ENCODE measurements at places on chromosomes 3 and 15. TPM values are rescaled to one million over a fixed set of nuclear protein-coding genes. Genes with fewer than 3 reads are reported as not detected.

DNA sequence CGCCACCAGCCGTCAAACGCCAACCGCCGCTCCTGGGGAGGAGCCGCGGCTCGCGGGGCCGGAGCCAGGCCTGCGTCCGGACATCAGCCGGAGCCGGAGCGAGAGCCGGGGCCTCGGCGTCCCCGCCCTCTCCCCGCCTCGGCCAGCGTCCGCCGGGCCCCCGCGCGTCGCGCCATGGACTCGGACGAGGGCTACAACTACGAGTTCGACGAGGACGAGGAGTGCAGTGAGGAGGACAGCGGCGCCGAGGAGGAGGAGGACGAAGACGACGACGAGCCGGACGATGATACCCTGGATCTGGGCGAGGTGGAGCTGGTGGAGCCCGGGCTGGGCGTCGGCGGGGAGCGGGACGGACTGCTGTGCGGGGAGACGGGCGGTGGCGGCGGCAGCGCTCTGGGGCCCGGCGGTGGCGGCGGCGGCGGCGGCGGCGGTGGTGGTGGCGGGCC, 359 bp downstream of the ARIH1 start:
- DNase-seq, result no peak
- H3K36me3 ChIP-seq, result peaks cover 9% of the 10 kb centered on the region
- peaks cover 36% of the 10 kb centered on the region for H3K4me1 ChIP-seq

DNA sequence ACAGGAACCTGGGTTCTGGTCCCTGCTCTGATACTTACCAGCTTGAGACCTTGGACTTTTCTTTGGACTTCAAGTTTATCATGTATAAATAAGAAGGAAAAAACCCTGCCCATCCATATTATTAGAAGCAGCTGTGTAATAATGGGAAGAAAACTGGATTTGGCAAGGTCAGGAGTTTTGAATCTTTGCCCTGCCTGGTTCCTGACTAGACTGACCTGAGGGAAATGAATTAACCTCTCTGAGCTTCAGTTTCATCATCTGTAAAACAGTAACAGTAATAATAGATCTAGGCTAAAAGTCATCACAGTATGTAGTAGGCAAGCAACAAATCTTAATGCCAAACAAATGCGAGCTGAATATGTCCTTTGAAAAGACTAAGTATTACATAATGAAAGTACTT, 68.8 kb downstream of the FSIP1 start:
- DNase-seq, result no peak
- no peaks in the 10 kb centered on the region for H3K36me3 ChIP-seq
- no peak overlapping the region for H3K27ac ChIP-seq
- H3K4me3 ChIP-seq, result no peak overlapping the region

PIGX gene
- 35.1 TPM for total RNA-seq

GOLGA8S gene
- total RNA-seq, result not detected
